ENCODE measurements at places on chromosomes 6 and 20.

DNA sequence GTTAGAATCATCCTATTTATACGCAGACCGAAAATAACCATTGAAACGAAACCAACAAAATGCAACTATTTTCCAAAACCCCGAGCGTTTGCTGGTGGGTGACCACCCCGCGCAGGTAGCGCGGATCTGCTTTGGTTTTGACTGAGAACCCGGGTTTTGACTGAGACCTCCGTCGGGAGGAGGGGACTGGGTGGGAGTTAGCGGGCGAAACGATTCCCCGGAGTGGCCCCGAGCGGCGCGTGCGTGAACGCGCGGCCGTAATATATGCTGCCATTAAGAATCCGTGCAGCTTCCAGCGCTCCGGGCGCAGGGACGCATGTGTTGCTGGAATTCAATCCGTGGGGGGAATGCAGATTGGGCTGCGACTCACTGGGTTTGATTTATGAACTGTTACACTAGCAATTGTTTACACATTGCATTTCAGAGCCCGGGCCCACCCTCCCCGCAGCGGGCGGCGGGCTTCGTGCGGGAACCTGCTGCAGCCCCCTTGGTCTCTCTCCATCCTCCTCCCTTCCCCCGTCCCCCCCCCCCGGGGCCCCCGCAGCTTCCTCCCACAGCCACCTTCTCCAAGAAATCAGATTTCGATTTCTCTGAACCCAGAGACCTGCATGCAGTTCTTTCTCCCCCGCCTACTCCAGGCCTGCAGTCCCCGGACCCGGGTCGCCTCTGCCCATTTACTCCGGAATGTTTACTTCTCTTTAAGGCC is 9.9 kb downstream of the NRN1 start:
- no peak for DNase-seq

GRCh38 chr20:2845607-2846006 is 5.1 kb downstream of the VPS16 start:
- no peak for DNase-seq

GRCh38 chr6:98871057-98871456 is 36.7 kb downstream of the POU3F2 start:
- no peak for DNase-seq

GRCh38 chr20:19887556-19888268 is 129.4 kb upstream of the NAA20 start:
- DNase-seq: no peak

DNA sequence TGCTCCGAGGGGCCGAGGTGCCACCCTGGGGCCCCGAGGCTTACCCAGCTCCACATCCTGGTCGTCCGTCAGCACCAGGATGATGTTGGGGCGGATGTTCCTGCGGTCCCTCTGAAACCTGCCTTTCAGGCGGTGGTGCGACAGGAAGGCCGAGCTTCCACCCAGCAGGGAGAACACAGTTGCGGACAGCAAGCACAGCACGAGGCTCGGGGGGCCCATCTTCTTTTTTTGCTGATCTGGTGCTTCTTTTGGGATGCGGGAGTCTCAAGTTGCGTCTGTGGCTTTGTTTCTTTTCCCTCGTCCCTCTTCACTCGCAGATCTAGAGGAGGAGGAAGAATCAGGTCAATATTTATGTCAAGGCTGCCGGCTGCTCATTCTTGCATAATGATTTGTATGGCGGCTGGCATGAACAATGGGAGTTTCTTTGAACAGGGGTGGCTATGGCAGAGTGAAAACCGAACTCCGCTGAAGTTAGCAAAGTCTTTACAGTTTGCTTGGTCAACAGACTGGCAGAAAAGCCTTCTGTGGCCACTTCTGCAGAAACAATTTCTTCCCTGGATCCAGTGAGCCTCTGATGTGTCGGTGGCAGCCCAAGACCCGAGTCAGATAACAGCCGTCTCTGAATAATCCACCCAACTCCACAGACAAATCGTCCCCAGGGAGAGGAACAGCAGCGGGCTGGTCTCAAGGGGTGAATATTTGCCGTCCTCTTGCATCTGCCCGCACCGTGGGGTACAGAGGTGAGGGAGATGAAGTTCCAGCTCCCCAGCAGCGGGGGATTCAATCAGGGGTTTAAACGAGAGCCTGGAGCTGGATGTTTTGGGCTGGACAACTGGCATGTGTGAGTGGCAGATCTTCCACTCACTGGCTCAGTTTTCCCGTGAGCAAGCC is 27.9 kb downstream of the SULF2 start:
- no peak for DNase-seq

DNA sequence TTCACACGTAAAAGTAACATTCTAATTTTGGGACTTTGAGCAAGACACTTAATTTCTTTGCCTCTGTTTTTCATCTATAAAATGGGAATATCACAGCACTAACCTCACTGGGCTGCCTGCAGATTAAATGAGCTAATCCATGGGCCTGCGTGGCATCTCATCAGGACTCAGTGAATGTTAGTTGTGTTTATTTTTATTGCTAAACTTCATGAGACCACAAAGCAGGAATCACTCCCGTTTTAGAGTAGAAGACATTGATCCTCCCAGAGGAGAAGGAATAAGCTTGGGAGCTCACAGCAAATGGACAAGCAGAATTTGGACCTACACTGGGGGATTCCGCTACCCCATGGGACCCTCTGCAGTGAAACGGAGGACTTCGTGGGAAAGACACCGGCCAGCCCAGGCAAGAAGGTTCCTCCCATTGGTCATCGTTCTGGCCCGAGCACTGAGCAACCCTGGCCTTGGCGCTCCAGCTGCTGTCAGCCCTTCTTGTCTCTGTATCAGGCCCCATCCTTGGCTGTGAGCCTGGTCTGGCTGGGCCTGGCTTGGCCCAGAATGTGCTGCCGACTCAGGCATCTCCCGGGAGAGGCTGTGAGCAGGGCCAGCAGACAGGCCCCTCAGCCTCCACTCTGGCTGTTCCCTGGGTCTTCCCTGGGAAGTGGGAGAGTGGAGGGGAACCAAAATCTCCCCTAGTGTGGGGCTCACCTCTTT is 79.8 kb downstream of the NFATC2 start:
- DNase-seq: no peak

DNA sequence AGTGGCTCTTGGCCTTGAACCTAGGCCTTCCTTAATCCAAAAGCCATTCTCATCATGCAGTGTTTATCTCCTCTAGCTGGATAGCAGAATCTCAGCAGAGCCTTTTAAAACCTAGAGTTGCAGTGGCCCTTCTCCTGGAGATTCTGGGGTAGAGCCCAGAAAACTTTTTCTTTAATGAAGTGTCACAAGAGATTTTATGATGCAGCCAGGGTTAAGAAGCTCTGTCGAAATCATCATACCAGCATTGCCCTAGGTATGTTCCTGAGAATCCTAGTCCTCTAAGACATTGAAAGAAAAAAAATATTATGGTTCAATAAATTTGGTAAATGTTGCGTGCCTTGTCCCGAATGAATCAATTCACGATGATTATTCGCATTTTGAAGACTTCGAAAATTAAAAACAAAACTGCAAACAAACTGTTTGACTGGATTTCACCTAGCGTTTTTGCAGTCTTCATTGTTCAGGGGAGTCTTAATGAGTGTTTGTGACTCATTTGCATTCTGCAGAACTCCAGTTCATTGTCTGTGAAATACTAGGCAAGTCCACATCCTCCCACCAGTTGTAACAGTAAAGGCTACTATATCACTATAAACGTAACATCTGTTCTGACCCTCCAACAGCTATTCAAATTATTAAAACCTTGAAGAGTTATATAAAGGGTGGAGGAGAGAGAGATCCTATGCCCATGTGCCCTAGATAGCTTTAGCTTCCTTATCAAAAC is 198.6 kb downstream of the UST start:
- no peak for DNase-seq

GRCh38 chr6:1767481-1768246 is 157.9 kb downstream of the FOXC1 start:
- DNase-seq: no peak

DNA sequence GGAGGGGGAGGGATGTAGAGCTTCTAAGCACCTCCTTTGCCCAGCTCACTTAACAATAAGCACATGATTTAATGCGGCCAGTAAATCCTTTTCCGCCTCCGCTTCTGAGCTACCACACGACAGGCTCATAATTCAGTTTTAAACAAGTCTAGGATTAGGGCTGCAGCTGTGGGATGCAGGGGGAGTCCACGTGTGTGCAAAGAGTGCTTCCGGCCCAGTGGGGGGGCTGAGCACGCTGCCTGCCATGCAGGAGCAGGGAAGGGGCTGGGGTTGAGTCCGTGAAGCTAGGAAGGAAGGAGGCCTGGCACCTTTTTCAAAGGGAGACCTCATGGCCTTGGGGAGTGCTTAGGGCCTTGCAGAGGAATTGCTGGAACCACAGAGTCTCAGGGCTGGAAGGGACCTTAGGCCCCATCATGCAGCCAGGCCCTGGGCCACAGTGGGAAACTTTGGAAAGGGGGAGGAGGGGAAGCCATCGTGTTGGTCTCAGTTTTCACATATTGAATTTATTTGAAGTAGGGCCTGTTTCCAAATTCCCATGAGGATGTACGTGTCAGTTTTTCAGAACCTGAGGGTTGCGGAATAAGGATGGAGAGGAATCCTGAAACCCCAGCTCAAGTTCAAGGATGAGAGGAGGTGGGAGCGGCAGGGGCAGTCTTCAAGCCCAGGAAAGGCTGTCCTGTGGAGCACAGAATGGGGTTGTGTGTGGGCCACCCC is 96.1 kb downstream of the VEGFA start:
- no peak for DNase-seq

DNA sequence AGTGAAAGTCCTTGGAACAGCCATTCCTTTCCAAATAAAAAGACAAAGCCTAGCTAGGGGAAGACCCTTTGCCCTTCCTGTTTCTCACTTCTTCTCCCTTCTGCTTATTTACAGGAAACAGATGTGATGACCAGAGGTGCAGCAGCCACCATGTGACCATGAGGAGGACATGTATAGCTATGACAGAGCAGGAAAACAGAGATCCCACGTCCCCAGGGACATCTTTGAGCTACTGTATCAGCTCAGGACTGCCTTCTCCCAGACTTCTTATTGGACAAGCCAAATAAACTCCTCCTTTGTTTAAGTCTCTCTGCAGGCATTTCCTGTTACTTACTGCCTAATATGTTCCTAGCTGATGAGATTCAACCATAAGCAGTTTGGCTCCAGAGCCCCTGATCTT is 133.1 kb upstream of the MLN start:
- DNase-seq: no peak

GRCh38 chr20:61500791-61501321 is 248.8 kb downstream of the CDH4 start:
- no peak for DNase-seq

GRCh38 chr6:22147921-22148776 is 148.7 kb downstream of the PRL start:
- DNase-seq: no peak

Measured in activated CD8-positive, alpha-beta memory T cell treated with anti-CD3 and anti-CD28 coated beads for 1 hour (primary cell).